Activated T-cell treated with anti-CD3 and anti-CD28 coated beads for 24 hours (primary cell): ENCODE measurements at places on chromosomes 4 and X.
A peak's percentile ranks its signal among the peaks of the same experiment; 100 is the strongest.

DNA sequence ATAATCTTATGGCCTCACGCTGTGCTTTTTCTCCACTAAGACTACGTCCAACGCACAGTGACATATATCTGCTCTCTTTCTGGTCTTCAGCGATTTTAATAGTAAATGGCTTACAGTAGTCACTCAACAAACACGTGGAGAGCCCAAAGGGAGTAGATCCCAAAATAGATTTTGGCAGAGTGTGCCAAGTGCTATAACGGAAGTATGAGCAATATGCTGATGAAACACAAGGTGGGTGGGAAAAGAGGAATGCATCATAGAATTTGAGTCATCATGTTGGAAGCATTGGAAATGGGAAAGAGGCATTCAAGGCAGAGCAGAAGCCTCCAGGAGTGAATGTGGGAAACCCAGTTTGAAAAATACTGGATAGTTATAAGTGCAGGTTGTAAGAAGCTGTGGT, 129.1 kb upstream of the LDB2 start:
- DNase-seq: no peak

GRCh38 chr4:76091052-76091451, 16.5 kb downstream of the ART3 start:
- no peak for DNase-seq

- DNase-seq: peak; percentile 4
Observed at GRCh38 chrX:41382714-41383645, 49.0 kb downstream of the DDX3X start.

DNA sequence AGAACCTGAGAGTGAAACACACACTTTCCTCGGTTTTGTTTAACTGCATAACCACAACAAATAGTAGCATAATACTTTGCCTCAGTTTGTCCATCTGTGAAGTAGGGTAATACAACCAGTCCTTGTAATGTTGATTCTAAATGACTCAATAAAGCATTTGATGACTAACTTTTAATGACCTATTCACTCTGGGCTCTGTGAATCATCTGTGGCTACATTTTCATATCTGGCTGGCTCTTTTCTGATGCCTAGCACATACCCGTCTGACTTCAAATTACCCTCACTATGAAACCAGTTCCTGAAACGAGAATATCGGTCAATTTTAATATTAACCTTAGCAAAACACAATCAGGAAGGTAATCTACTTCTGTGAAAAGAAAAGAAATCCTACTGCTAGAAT, 151.0 kb downstream of the SH2D1A start:
- DNase-seq: no peak

DNA sequence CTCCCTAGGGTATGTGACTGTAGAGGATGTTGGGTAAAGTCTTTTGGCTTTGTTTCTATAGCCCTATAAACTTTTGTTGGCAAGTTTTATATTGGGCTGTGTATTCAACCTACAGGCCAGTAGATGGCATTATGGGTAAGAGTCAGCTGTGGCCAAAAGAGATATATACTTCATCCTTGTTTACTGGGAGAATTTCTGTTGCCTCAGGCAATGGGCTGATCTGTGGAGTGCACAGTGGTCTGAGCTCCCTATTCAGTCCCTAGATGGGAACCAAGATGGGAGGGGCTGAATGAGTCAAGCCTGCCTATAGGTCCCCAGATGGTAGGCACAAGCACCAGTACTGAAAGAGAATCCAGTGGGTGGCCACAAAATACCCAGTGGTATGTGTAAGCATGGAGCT, 580.6 kb downstream of the EPHA5 start:
- DNase-seq: no peak

- DNase-seq: no peak
Observed at GRCh38 chr4:102786279-102786678, 25.5 kb upstream of the MANBA start.

DNA sequence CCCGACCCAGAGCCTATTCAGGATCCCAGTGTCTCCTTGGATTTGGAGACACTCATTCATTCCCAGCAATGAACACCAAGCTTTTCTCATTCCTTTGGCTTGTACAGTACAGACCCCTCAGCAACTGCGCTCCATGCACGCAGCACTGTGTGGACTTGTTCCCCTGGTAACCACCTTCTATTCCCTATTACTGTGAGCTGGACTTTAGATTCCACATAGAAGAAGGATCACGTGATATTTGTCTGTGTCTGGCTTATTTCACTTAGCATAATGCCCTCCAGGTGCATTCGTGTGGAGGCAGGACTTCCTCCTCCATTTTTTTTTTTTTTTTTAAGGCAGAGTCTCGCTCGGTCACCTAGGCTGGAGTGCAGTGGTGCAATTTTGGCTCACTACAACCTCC, 106.4 kb downstream of the PHKA2 start:
- no peak for DNase-seq
